ENCODE measurements at places on chromosomes 3 and 15.

- DNase-seq, result no peak
Measured at GRCh38 chr3:100697172-100697571, 12.1 kb upstream of the TFG start.

- DNase-seq, result no peak
Measured at GRCh38 chr3:10510086-10510742, 4.8 kb upstream of the ATP2B2 start.

- DNase-seq, result no peak
Measured at GRCh38 chr3:103752986-103753385, 1318.2 kb downstream of the ZPLD1 start.

GRCh38 chr3:177449360-177450006 is 252.2 kb upstream of the TBL1XR1 start:
- DNase-seq, result no peak

- no peak for DNase-seq
Measured at GRCh38 chr15:39919411-39919747, 687 bp downstream of the GPR176 start.

DNA sequence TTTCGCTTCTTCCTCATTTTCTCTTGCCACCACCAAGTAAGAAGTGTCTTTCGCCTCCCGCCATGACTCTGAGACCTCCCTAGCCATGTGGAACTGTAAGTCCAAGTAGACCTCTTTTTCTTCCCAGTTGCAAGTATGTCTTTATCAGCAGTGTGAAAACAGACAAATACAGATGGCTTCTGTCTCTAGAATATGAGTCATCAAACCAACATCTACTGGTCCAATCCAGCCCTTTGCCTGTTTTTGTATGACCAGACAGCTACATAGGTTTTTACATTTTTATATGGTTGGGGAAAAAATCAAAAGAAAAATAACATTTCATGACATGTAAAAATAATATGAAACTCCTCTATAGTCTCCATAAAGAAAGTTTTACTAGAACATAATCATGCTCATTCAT is 118.7 kb upstream of the PTPRG start:
- no peak for DNase-seq

DNA sequence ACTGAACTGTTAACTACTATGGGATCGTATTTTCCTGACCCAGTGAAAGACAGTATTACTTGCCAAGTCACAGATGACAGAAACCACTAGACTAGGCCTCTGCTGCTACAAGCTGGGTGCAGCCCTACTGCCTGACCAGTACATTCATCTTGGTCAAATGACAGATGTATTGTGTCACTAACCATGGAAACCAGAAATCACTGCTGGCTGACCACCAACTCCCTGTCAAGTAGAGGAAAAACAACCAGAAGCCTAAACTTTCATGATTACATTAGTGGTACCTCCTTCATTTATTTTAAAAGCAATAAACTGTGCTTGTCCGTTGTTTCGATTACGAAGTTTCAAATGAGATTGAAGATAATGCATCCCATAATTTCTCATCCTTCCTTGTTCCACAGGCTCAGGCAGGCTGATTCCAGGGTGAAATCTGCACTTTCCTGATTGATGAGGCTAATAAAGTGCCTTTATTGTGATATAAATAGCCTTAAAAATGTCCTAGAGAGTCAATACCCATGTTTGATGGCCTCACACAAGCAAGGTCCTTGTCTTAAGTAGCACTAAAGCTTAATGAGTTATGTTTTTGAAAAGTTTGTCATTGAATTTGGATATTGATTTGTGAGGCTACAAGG is 309.7 kb downstream of the LSAMP start:
- peak; percentile 60 for DNase-seq

DNA sequence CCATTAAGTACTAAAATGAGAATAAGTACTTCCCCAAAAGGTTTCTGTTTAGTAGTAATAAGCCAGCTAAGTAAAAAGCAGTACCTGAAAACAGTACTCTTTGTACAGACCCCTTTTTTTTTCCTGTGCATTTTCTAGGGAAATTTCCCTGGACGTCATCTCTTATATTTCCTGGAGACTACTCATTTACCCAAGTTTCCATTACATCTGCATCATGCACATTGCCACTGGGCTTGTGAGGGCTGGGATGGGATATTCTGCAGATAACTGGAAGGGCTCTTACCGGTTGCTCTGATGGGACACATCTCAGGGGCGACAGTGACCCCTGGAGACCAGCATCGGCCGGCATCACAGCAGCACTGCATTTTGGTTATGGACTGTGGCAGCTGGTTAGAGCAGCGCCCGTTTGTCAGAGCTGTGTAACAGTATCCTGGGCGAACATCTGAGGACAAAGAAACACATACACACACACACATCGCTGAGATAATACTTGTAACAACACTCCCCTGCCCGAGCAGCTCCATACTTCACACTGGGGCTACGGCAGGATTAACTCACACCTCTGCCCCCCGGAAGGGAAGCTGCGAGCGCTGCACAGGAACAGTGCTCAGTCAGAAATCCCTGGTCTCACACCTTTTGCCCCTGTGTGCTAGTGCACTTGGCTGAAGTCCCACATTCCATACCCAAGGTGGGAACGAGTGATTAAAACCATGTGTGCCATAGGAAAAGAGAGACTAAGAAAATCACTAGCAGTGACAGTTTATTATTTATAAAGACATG is 124.9 kb downstream of the FBN1 start:
- DNase-seq, result peak; percentile 86

DNA sequence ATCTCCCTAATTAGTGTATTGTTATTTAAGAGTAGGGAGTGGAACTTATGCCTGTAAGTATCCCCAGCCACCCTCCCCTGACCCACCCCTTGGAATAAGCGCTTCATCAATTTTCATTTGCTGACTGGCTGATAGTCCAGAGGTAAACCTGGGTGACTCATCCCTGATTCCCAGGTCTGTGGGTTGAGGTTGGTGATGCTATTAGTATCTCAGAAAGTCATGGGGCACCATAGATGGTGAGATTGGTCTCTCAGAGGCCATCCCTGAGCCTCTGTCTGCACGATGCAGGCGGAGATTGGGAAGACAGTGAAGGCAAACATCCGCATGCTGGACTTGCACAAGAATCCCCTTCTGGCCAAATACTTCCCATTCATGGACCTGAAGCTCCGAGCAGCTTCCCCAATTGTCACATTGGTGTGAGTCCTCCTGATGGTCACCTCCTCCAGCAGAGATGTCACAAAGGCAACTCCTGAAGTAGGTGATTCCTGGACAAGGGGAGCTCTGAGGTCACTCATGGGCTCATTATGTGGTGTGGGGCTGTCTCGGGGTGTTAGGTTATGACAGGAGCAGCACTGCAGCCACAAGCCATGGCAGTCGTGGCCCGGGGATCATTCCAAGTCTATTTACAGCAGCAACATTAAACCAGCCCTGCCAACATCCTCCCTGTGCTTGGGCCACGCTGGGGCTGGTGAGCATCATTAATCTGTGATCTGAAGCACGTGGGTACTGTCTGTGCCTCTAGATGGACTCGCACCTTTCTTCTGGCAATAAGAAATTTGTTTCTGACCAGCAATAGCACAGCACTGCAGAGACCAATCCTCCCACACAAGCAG is 6.8 kb upstream of the TXNRD3 start:
- DNase-seq, result no peak

DNA sequence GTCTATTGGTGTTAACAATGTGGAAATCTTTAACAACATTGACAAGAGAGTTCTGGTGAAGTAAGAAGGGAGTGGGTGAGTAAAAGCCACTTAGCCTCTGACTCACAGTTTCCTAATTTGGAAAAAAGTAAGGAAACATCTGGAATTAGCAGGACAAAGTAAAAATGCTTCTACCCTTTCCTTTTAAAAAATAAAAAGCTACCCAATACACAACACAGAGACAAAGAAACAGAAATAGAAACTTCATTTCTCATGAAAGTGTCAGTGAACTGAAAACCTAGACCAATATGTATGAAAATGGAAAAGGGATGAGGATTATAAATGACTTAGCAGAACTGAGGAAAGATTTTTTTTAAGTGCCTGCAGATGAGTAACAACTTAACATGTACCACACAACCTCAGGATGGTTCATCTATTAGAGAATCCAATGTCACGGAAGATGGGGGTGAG is 65.4 kb downstream of the SSR3 start:
- no peak for DNase-seq

GRCh38 chr15:98375513-98376340 is 272.6 kb upstream of the IGF1R start:
- DNase-seq, result peak; percentile 14

GRCh38 chr3:144859161-144859560 is 887.5 kb downstream of the DIPK2A start:
- no peak for DNase-seq

- DNase-seq, result no peak
Measured at GRCh38 chr3:101778385-101779046, 495 bp upstream of the NXPE3 start.

- DNase-seq, result peak; percentile 52
Measured at GRCh38 chr3:153848702-153849101, 272.5 kb upstream of the ARHGEF26 start.

DNA sequence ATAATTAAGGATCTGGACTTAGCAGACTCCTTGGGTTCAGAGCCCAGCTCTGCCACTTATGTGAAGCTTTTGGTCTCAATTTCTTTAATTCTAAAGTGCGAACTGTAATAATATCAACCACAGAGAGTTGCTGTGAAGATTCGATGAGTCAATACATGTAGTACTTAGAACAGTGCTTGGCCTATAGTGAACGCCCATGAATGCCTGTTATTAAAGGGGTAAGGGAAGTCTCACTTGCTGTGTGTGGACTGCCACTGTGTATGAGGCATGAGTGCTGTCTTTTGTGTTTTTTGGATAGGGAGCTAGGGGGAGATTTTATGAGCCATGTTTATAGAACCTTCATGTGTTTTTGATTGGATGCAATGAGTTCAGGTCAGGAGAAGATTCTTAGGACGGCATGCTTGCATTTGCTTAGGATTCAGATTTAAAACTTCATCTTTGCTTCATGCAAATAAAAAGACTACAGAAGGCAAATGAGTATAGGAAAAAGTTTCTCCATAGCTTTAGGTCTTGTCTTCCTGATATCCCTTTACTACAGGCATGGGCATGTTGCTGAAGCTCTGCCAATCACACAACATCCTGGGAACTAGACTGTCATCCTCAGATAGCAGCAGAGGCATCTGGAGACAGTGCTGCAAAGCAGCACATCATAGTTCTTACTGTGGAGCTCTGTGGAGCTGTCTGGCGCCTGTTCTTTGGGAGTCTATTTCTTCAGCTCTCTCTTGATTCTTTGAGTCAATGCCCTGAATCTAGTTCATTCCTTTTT is 50.0 kb downstream of the PLS1 start:
- DNase-seq, result no peak

GRCh38 chr15:69074001-69074842 is 59.7 kb downstream of the NOX5 start:
- DNase-seq, result peak; percentile 85

DNA sequence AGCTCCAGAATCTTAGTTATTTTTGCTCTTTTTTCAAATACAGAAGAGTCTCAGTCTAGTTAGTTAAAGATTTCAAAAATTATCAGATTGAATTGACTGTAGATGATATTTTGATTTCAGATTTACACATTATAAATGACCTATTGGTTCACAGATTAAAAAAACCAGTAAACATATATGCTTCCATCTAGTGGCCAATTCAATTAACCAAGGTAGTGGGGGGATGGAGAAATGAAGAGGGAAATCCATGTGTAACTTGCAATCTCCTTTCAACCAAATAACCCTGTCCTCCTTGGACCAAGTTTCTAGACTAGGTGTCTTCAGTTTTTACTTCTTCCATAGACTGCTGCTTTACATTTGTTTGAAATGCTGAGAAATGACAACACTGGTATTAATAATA is 789.8 kb downstream of the ROBO1 start:
- DNase-seq, result no peak

DNA sequence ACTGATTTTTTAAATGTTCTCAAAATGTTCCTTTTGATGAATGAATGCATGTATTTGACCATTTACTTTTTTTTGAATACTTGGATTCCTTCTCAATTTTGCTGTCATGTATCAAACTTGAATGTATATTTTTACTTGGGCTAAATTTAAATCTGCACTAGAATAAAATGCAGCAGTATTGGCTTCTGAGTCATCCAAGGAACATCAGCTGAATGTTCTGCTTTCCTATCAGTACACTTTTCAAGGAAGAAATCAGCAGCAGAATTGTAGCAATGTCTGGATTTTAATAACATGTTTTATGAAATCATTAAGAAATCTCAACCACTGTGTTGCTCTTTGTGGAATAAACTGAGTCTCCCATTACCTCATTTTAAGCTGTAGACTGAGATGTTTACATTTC is 57.0 kb upstream of the COL6A6 start:
- no peak for DNase-seq

DNA sequence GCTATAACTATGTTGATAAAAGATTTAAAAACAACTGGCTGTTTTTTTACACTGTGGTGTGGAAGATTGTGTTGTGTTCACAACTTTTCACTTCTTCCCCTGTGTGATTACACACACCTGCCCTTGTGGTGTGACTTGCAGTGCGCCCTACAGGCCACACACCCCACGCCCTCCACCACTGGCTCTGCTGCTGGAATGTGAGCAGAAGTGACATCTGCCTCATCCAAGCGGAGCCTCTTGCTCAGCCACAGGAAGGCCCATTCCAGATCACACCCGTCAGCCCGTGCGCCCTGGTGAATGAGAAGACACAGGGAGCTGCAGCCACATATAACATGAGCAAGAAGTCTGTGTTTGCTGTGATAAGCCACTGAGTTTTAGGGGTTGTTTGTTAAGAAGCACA is 7.0 kb downstream of the CCR2 start:
- DNase-seq, result no peak

DNA sequence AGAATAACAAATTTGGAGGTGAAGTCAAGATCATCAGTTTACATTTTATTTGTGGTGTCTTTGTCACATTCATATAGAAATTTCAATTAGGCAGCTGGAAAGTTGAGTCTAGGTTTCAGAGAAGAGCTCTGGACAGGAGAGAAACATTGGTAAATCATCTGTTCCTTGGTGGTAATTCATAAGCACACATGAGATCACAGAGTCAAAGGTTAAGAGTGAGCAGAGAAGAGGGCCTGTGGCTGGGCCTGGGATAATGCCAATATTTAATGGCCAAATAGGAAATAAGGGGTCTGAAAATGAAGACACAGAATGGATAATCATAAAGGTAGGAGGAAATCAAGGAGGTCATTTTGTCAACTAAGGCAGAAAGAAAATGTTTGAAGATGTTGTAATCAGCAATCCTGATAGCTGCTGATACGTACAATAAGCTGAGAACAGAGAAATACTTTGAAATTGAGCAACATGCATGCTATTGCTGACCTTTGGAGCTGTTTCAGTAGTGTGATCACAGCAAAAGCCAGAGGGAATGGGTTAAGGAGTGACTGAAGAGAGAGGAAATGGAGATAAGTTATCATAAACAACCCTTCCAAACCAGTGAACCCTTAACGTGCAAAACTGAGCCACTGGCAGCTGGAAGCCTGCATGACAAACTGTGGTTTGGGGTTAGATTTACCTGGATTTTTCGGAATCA is 692.8 kb downstream of the AGBL1 start:
- DNase-seq, result no peak

Measured in tongue (tissue), 3 donors.